ENCODE measurements at places on chromosomes 1 and 21.

DNA sequence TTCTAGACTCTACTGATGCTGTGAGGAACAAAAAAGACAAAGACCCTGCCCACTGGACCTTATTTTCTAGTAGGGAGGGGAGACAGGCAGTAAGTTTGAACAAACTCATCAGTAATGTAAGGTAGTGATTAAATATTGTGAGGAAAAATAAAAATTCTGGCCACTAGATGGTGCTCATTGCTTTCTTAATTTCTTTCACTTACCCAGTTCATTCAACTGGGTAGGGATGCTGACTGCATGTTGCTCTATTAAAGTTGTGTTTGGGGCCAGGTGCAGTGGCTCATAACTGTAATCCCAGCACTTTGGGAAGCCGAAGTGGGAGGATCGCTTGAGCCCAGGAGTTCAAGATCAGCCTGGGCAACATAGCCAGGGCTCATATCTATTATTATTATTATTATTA is 6.3 kb upstream of the KYAT3 start:
- no peak for DNase-seq

- no peak for DNase-seq
Observed at GRCh38 chr1:208557046-208557722, 313.0 kb upstream of the PLXNA2 start.

GRCh38 chr21:16040601-16041000 is 310.8 kb downstream of the USP25 start:
- no peak for DNase-seq

DNA sequence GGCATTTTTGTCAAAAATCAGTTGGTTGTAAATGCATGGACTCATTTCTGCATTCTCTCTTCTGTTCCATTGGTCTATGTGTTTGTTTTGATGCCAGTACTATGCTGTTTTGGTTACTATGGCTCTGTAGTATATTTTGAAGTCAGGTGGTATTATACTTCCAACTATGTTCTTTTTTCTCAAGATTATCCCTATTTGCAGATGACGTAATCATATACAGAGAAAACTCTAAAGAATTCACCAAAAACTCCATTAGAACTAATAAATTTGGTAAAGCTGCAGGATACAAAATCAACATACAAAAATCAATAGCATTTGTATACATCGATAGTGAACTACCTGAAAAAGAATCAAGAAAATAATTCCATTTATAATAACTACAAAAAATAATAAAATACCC is 253.1 kb upstream of the NEGR1 start:
- no peak for DNase-seq

DNA sequence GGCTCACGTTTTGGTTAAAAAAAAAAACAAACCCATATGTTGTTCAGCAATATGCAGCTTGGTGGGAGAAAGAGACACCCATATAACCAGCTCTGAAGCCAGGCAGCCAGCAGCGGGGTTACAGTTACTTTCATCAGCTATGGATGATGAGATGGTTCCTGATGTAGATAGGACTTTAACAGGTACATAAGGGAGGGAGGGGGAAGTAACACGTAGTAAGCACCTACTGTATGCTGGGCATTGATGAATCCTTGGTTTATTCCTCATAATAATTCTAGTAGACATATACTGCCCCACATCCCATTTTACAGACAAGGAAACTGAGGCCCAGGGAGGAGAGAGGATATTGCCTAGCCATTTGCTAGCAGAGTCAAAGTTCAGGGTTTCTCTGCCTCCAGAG is 2.0 kb downstream of the SLC1A7 start:
- no peak for DNase-seq

GRCh38 chr1:171251042-171251951 is 3.0 kb downstream of the FMO1 start:
- no peak for DNase-seq

GRCh38 chr1:203146042-203146369 is 18.5 kb downstream of the ADORA1 start:
- no peak for DNase-seq

DNA sequence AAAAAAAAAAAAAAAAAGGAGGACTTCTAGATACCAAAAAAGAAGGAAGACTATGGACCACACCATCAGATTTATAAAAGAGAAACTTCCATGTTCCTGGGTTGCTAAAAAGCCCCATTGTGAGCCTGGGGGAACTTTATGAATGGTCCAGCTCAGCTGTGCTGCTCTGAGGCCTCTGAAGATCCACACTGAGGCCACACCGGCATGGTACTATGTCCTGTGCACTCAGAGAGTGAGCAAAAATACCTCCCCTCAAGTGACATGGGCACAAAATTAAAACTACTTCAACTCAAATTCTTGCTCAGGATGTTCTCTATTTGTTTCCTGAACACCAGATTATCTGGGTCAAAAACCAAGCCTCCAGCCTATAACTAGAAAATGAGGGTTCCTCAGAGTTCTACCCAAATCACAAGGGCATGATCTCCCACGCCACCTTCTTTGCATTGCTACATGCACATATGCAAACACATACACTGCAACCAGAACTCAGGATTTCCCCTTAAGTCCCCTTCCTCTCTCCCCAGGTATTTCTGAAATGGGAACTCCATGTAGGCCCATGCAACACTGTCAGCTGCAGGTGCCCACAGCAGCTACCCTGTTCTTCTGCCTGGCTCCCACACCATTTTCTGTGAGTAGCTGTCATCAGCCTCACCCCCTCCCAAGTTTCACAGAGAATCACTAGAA is 94.4 kb downstream of the SH3GLB1 start:
- DNase-seq, result no peak

DNA sequence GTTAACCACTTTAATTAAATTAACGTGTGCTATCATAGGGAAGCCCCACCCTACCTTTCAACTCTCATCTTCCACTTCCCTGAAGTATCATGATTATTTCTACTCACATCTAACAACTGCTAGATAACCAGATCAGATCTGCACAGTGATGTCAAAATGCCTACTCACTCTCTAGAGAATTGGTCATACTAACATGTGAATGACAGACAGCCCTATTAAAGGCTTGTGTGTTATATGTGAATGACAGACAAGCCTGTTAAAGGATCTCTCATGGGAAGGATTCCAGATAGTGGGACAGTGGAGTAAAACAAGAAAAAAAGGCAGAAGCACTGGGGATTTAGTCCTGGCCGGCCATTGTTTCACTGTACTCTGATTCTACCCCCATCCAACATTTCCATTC is 12.6 kb downstream of the VTCN1 start:
- no peak for DNase-seq

GRCh38 chr1:59004755-59005154 is 220.9 kb upstream of the JUN start:
- DNase-seq, result no peak

Measured in CD8-positive, alpha-beta memory T cell (primary cell).